CD8-positive, alpha-beta memory T cell (primary cell): ENCODE measurements at places on chromosomes 12 and 14. TPM values are rescaled to one million over a fixed set of nuclear protein-coding genes. Genes with fewer than 3 reads are reported as not detected.

Gene AACS
- polyA plus RNA-seq, result 11.8 TPM

Gene PPP1R36
- polyA plus RNA-seq, result 0.25 TPM

Gene LTBR
- not detected for polyA plus RNA-seq

Gene EML5
- 0.86 TPM for polyA plus RNA-seq

Gene PITPNM2
- 1.8 TPM for polyA plus RNA-seq

Gene LRP1-AS
- polyA plus RNA-seq, result not detected

Gene ARHGAP9
- 181 TPM for polyA plus RNA-seq

Gene KLRB1
- 249 TPM for polyA plus RNA-seq

Gene RERGL
- not detected for polyA plus RNA-seq

Gene TPPP2
- polyA plus RNA-seq, result not detected

Gene ASB2
- 4.8 TPM for polyA plus RNA-seq

Gene CELA1
- polyA plus RNA-seq, result 0.71 TPM

Gene NTS
- not detected for polyA plus RNA-seq

Gene DBX2
- polyA plus RNA-seq, result not detected

Gene TEX22
- polyA plus RNA-seq, result 0.08 TPM

Gene GLTP
- 67.4 TPM for polyA plus RNA-seq

Gene TSPAN19
- not detected for polyA plus RNA-seq

Gene KRT73
- polyA plus RNA-seq, result 0.24 TPM

Gene CDKL1
- 6.7 TPM for polyA plus RNA-seq

Gene SP1
- polyA plus RNA-seq, result 6.6 TPM

Gene GCH1
- polyA plus RNA-seq, result 35.3 TPM

Gene TSPAN8
- polyA plus RNA-seq, result not detected

Gene CLEC9A
- polyA plus RNA-seq, result not detected

Gene SALL2
- polyA plus RNA-seq, result 1.4 TPM

Gene BRAP
- 27.5 TPM for polyA plus RNA-seq

Gene CDCA3
- polyA plus RNA-seq, result 0.68 TPM

Gene SETD1B
- polyA plus RNA-seq, result 2.4 TPM

Gene GLI1
- polyA plus RNA-seq, result 0.32 TPM

Gene PRB2
- not detected for polyA plus RNA-seq

Gene TTLL5
- 12.5 TPM for polyA plus RNA-seq

Gene USP44
- 3.2 TPM for polyA plus RNA-seq

Gene GPR84
- polyA plus RNA-seq, result not detected

Gene RAB35
- 26.9 TPM for polyA plus RNA-seq

Gene INHBE
- not detected for polyA plus RNA-seq

Gene TMCC3
- polyA plus RNA-seq, result 0.41 TPM

Gene GNB3
- not detected for polyA plus RNA-seq

Gene ART4
- polyA plus RNA-seq, result not detected

Gene ZNF664
- polyA plus RNA-seq, result 10.8 TPM

Gene POTEM
- polyA plus RNA-seq, result not detected

Gene FAM181A
- polyA plus RNA-seq, result not detected

Gene NKX2-8
- polyA plus RNA-seq, result not detected

Gene RTRAF
- polyA plus RNA-seq, result 210 TPM

Gene EIF2S3B
- 0.58 TPM for polyA plus RNA-seq

Gene REC8
- polyA plus RNA-seq, result 10.0 TPM

Gene EID3
- polyA plus RNA-seq, result 13.5 TPM

Gene FERMT2
- polyA plus RNA-seq, result 0.51 TPM
